ENCODE measurements at places on chromosomes 7 and 10. TPM values are rescaled to one million over a fixed set of nuclear protein-coding genes. Genes with fewer than 3 reads are reported as not detected.

The RPA3 gene
- total RNA-seq = 23.2 TPM

The TMEM225B gene
- total RNA-seq = 2.9 TPM

GRCh38 chr7:2120251-2120660, 112.5 kb downstream of the MAD1L1 start:
- no peak for DNase-seq

- DNase-seq = no peak
Measured at GRCh38 chr10:120768227-120768626, 82.9 kb upstream of the WDR11 start.

The CYP3A7 gene
- total RNA-seq = 0.75 TPM

- peak; percentile 81 for DNase-seq
Measured at GRCh38 chr7:128259131-128260061, 18.3 kb downstream of the LEP start.

GRCh38 chr10:23918839-23919238, 290.1 kb upstream of the KIAA1217 start:
- DNase-seq = no peak

DNA sequence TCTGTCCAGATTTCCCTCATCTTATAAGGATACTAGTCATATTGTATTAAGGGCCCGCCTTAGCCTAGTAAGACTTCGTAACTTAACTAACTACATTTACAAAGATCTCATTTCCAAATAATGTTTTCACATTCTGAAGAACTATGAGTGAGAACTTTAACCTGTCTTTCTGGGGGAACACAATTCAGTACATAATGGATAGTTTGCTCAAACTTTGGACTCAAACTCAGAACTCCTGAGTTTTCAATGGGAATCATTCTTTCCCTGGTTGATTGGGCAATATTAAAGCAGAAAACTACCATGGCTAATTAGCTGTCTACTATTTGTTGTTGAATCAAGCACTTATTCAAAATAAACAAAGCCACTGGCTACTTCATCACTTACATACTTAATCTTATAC, 522.9 kb downstream of the REEP3 start:
- no peak for DNase-seq

GRCh38 chr10:90227786-90228185, 526.4 kb downstream of the KIF20B start:
- DNase-seq = no peak

DNA sequence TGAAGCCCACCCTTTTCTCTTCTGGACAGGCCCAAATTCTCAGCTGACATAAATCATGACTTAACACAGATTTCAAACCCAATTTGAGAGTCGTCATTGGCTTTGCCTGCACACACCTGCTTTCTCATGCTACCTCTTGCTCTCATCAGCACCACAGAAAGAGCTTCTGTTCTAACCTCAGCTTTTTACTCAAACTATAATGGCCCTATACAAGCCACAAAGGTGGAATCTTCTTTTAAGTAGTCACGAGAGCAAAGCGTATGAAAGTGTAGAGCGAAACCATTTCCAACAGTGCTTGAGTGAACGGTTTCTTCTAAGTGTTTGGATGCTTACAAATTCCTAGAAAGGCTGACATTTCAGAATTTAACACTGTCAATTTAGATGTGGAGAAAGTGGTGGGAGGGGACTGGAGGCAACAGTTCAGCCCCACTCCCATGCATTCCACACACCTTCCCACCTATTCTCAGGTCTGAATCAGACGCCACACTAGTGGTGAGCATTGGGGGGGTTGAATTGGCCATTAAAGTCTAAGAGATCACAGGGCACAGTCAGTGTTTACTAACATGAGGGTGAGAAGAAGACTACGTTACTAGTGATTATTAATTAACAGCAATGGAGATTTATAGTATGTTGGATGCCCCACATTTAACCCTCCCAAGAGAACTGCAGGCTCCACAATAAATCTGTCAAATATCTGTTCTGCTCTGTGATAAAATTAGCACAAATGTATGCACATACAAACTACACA, 114.0 kb downstream of the PRKCQ start:
- DNase-seq = no peak

DNA sequence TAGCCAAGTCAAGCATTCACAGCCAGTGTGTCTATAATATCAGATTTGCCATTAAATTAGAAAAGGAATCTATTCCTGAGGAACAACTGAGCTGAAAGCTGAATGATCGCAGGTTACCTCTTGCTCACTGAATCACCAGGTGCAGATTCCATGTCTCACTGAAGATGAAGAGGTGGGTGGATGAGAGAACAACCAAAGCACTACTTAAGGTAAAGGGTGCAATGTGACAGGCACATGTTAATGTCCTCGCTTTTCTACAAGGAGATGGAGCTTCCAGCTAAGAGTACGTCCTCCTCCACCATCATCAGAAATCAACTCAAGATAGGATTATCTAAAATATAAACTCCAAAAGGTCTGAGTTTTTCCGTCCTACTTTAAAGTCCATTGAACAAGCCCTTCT, 4.6 kb downstream of the SORCS1 start:
- no peak for DNase-seq

DNA sequence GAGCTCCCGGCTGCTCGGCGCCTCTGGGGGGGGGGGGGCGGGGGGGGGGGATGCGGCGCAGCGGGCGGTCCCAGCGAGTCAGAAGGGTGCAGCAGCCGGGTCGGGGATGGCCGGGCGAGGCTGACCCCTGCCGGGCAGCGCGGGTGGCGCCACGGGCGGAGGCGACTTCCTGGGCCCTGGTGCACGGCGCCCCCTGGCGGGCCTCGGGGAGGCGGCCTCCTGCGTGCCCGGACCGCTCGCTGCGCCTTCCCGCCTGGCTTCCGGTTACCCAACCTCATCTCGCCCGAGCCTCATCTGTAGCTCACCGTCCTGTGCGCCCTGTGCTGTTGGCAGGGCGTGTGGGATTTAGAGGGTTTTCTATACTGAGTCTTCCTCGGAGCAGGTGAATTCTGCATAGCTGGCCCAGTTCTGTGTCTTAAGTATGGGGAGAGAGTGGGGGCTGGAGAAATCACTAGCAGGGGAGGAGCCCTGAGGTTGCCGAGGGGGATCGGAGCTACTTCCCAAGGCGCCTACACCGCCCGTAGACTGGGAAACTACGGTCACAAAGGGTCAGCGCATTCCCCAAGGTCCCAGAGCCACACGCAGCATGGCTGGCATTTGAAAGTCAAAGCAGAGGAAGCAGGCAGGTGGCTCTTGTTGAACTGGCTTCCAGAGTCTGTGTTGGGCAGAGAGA, 28.3 kb upstream of the WDFY4 start:
- peak; percentile 93 for DNase-seq

Measured in ureter (tissue), 1 donor.